ENCODE measurements at places on chromosomes 4 and X. TPM values are rescaled to one million over a fixed set of nuclear protein-coding genes. Genes with fewer than 3 reads are reported as not detected.

Gene AKAP17A
- 16.8 TPM for total RNA-seq

Gene SGCB
- 3.6 TPM for total RNA-seq

Gene TMEM150C
- 0.42 TPM for total RNA-seq

Gene H2BW2
- not detected for total RNA-seq

Gene DRD5
- not detected for total RNA-seq

Gene ELF2
- total RNA-seq, result 35.4 TPM

Gene FGB
- total RNA-seq, result 408 TPM

Gene WDR17
- not detected for total RNA-seq

Gene VEGFC
- total RNA-seq, result not detected

Gene AADAT
- 6.8 TPM for total RNA-seq

Measured in HepG2 (cell line).